ENCODE measurements at places on chromosomes 2 and 18. TPM values are rescaled to one million over a fixed set of nuclear protein-coding genes. Genes with fewer than 3 reads are reported as not detected.
A peak's percentile ranks its signal among the peaks of the same experiment; 100 is the strongest.

The SKOR2 gene
- total RNA-seq = not detected

The HJURP gene
- total RNA-seq = 7.1 TPM

The FKBP1B gene
- total RNA-seq = 4.3 TPM

The SULT1C4 gene
- total RNA-seq = 0.48 TPM

The CFAP65 gene
- not detected for total RNA-seq

The NPPC gene
- total RNA-seq = not detected

The IRS1 gene
- total RNA-seq = 40.7 TPM

The CTLA4 gene
- not detected for total RNA-seq

GRCh38 chr18:60962625-60963024 lies 370.6 kb upstream of the CDH20 start:
- no peak for DNase-seq

- DNase-seq = no peak
Observed at GRCh38 chr2:23871206-23871605, 55.7 kb downstream of the ATAD2B start.

- DNase-seq = no peak
Observed at GRCh38 chr2:175948191-175948590, 53.9 kb downstream of the LNPK start.

GRCh38 chr18:12552879-12553242 lies 105.0 kb downstream of the SPIRE1 start:
- no peak for DNase-seq

GRCh38 chr18:34999756-35000289 lies 41.4 kb upstream of the MAPRE2 start:
- DNase-seq = no peak

DNA sequence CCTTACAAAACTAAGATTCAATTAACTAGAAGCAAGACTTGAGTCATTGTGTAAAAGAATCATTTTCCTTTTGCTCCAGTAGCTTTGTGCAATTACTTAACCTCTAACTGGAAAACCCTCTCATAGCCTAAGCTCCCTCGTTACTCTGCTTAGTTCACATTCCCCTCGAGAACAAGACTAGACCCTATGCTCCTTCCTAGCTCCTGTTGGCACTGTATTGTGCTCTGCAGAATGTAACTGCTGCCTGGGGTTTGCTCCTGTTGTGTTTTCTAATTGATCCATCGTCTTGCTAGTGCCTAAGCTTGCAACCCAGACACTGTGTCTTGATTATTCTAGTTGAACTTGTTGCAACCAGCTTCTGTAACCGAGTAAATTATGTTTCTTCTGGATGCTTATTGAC lies 347.0 kb downstream of the ZNF804A start:
- DNase-seq = no peak

GRCh38 chr18:78875778-78876650 lies 103.6 kb upstream of the SALL3 start:
- peak; percentile 44 for DNase-seq

DNA sequence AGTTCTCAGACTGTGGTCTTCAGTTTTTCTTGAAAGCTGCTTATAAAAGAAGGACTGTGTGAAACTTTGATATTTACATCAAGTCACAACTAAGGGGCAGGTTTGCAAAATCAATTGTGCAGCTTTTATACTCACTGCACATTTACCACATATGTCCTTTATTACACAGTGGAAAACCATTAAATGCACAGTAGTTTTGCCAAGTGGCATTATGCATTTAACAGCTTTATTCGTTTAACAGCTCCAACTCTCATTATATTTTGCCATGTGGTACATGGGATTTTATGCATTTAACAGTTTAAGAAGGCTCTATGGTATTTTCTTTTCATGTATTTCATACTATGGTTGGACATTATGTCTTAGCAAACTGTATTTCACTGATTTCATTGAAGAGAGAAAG lies 135.6 kb downstream of the SATB2 start:
- no peak for DNase-seq

GRCh38 chr2:39142904-39143605 lies 22.2 kb upstream of the SOS1 start:
- DNase-seq = no peak

GRCh38 chr2:119678021-119678656 lies 862 bp upstream of the TMEM177 start:
- no peak for DNase-seq

- DNase-seq = no peak
Observed at GRCh38 chr18:43442571-43442970, 165.3 kb upstream of the SYT4 start.

- no peak for DNase-seq
Observed at GRCh38 chr2:129799036-129799958, 180.2 kb upstream of the RAB6C start.

- no peak for DNase-seq
Observed at GRCh38 chr2:70141212-70141901, 49.5 kb downstream of the C2orf42 start.

DNA sequence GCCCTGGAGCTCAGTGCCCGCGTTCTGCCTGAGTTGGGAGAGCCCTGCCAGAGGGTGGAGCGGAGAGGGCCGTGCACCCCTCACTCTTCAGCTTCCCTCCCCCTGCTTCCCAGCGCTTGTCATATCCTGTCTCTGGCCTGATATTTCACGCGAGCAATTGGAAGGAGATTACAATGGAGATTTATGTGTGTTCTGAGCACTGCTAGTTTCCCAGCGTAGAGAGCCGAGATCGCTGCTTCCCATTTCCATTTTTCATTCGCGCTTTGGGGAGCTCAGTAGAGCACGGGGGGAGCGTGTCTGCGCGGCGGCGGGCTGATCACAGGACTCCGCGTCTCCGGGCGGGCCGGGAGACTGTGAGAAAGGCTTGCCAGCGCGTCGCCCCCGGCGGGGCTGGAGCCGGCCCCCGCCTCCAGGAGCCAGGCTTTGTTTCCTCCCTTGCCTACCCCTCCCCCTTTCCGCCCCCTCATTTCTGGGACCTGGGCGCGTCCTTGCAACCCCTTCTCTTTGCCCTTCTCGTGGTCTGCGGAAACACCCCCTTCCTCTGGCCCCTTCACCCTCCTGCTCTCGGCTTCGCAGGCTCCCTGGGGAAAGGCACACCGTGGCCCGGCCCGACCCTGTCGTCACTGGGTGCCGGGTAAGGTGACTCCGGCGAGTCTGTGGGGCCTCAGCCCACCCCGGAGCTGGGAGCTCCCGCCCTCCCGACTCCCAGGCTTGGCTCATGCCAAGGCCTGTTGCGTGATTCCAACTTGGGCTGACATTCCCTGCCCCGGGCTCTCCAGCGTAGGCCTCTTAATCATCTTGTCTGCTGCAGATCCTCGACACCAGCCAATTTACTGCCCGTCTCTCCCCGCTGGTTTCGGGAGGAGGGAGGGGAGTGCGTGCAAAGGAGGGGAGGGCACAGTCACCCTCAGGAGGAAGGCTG lies 5.8 kb downstream of the DLX2 start:
- DNase-seq = no peak

GRCh38 chr18:76679945-76680344 lies 142.4 kb upstream of the ZNF236 start:
- DNase-seq = no peak

GRCh38 chr18:9737472-9738121 lies 29.5 kb downstream of the RAB31 start:
- no peak for DNase-seq

DNA sequence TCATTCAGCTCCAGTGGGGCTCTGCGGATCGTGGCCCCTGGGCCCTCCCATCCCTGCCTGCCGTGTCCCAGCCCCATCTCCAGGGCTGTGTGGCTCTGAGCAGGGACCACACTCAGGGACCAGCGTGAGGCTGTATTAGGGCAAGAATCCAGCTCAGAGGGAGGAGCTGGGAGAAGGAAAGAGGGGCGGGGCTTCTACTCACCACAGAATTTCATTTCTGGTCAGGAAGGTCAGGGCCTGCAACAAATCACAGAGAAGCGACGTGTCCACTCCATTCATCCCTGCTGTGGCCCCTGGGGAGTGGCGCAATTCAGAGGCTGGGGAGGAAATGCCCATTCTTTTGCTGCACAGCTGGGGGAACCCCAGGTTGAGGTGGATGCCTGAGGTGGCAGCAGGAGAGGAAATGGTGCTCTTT lies 828 bp downstream of the CIB4 start:
- peak; percentile 44 for DNase-seq

- peak; percentile 13 for DNase-seq
Observed at GRCh38 chr2:128487650-128488387, 169.2 kb upstream of the HS6ST1 start.

DNA sequence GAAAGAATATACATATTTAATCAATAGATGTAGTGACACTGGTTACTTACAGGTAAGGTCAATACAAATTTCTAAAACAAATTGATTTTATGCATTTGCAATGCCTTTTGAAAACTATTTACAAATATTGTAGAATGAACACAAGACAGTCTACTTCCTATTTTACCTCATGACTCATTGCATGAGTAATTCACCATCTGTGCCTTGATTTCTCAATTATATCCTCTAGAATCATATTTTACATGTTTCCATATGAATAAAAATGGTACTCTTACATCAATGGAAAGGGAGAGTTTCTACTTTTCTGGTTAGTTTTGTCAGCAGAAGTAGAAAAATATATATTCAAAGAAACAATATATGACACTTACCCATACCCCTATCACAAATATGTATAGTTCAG lies 203.8 kb upstream of the CDH7 start:
- DNase-seq = no peak

- no peak for DNase-seq
Observed at GRCh38 chr2:171578127-171578803, 56.0 kb downstream of the CYBRD1 start.

GRCh38 chr2:238684362-238685326 lies 163.2 kb upstream of the TWIST2 start:
- DNase-seq = peak; percentile 79

GRCh38 chr2:189018631-189019030 lies 44.5 kb downstream of the COL3A1 start:
- no peak for DNase-seq

DNA sequence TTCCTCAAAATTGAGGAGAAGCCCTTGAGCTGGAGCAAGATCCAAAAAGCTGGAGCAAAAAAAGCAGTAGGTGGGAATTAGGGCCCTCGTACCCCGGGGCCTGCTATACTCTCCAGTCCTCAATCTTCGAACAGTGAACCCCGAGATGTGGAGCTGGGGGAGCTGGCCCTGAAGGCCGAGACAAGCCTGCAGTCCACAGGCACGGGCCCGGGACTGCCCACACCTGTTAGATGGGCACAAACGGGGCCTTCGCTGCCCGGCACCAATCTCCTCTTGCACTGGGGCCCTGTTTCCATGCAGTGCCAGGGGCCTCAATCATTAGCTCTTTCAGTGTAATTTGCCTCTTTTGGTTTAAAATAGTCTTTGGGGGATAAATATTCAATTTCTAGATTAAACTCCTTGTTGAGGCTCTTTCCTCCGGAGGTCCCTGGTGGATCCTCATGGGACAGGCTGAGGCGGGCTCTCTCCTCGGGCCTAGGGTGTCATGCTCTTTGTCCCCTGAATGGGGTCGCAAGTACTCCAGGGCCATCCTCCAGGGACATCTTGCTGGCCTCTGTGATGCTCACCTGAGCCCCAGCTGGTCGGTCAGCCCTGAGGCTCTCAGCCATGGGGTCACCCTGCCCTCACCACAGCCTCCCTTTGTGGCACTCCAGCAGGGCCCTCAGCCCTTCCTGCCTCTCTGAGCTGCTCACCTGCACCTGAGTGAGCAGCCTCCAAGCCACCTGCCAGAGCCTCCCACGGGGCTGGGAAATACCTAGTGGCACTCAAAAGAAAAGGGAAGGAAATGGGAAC lies 223.6 kb downstream of the ALPK2 start:
- no peak for DNase-seq

GRCh38 chr18:24157855-24158254 lies 19.0 kb downstream of the CABYR start:
- DNase-seq = no peak

DNA sequence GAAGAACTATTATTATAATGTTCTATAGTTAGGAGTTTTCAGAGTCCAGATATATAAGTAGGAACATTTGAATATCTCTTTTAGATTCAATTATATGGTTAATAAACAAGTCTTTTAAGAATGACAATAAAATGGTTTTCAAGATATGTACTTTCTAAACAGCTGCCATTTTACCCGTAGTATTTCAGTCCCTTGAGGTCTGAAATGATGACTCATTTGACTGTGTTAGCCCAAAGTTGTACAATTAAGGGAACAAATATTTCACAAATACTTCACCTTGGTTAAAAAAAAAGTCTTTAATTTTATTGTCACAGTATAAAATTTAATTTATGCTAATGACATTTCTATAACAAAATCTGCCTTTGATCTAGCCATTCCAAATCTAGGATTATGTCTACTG lies 91.6 kb upstream of the TANK start:
- no peak for DNase-seq

DNA sequence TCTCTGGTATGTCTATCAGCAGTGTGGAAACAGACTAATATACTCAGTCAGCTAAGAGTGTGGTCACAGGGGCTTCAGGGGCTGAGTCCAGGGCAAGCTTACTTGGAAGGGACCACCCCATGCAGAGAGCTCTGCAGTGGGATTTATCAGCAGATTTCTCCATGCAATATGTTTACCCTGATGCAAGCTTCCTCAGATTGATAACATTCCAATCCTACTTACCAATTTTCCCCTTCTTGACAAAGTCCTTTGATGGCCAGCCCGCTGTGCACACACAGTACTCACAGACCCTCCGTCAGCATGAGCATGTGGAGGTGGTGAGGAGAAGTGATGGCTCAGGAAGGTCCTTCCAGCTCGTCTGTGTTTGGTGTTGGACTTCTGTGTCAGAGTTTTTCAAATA lies 51.8 kb downstream of the SH3RF3 start:
- no peak for DNase-seq

DNA sequence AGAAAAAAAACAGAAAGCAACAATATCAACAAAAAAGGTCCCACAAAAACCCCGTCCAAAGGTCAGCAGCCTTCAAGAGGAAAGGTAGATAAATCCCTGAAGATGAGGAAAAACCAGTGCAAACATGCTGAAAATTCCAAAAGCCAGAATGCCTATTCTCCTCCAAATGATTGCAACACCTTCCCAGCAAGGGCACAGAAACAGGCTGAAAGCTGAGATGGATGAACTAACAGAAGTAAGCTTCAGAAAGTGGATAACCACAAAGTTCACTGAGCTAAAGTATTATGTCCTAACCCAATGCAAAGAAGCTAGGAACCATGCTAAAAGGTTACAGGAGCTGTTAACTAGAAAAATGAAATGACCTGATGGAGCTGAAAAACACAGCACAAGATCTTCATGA lies 226.4 kb upstream of the DSEL start:
- DNase-seq = no peak

- DNase-seq = no peak
Observed at GRCh38 chr2:61878761-61879160, 9.7 kb downstream of the CCT4 start.

- DNase-seq = no peak
Observed at GRCh38 chr2:46704041-46704440, 211.6 kb downstream of the MCFD2 start.
